ENCODE measurements at places on chromosomes 3 and 15. TPM values are rescaled to one million over a fixed set of nuclear protein-coding genes. Genes with fewer than 3 reads are reported as not detected.

DNA sequence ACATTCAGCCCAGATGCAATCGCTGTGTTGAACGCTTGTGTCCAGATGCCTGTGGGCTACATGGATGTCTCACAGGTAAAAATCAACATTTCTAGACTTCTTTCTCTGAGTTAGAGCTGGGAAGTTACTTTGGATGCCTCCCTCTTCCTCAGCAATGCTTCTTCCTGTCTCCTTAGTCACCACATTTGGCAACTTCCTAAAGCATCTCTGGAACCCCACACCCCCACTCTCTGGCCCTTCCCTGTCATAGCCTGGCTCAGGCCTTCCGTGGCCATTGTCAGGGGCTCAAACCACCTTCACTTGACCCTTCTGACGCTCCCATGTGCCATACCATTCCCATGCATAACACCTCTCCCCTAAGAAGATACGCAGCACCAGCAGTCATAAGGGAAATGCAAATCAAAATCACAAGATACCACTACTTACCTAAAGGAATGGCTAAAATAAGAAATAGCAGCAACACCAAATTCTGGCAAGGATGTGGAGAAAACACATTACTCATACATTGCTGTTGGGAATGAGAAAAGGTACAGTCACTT is 21.6 kb upstream of the RGMA start:
- peaks cover 34% of the 10 kb centered on the region for H3K27me3 ChIP-seq
- no peak overlapping the region for H3K4me3 ChIP-seq
- H3K4me1 ChIP-seq, result no peaks in the 10 kb centered on the region
- DNase-seq, result no peak

- H3K4me1 ChIP-seq, result peaks cover 36% of the 10 kb centered on the region
- no peak for DNase-seq
- H3K4me3 ChIP-seq, result peak overlapping the region; percentile 86
- no peaks in the 10 kb centered on the region for H3K27me3 ChIP-seq
- peak overlapping the region; percentile 46 for H3K27ac ChIP-seq
These were observed 642 bp downstream of the COX5A start for GRCh38 chr15:74937272-74937589.

The PCNP gene
- 149 TPM for total RNA-seq

DNA sequence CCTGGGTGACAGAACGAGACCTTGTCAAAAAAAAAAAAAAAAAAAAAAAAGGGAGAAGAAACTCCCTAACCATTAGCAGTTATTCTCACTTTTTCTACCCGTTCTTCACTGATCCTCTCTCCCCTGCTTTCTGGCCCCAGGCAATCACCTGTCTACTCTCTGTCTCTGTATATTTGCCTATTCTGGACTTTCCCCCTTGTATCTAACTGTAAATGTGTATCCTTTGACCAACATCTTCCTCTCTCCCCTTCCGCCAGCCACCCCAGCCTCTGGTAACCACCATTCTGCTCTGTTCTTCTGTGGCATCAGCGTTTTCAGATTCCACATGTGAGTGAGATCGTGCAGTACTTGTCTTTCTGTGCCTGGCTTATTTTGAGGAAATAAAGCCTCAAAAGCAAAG is 6.9 kb downstream of the CYFIP1 start:
- no peak overlapping the region for H3K4me3 ChIP-seq
- DNase-seq, result no peak
- peaks cover 11% of the 10 kb centered on the region for H3K4me1 ChIP-seq
- H3K27ac ChIP-seq, result peak overlapping the region; percentile 32
- no peaks in the 10 kb centered on the region for H3K36me3 ChIP-seq

The RABL3 gene
- 29.9 TPM for total RNA-seq

DNA sequence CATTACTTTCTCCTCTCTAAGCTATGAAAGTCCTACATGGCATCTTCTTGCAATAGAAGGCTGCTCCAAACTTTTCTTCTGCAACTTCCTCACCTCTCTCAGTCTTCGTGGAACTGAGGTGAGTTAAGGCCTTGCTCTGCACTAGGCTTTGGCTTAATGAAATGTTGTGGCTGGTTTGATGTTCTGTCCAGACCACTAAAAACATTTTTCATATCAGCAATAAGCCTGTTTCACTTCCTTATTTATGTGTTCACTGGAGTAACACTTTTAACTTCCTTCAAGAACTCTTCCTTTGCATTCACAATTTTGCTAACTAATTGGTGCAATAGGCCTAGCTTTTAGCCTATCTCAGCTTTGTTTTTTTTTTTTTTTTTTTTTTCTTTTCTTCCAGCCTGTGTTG is 335.3 kb upstream of the NECTIN3 start:
- peaks cover 14% of the 10 kb centered on the region for H3K4me1 ChIP-seq
- DNase-seq, result no peak
- peaks cover 13% of the 10 kb centered on the region for H3K27me3 ChIP-seq
- H3K27ac ChIP-seq, result no peak overlapping the region

- peaks cover 52% of the 10 kb centered on the region for H3K4me1 ChIP-seq
- H3K27me3 ChIP-seq, result no peaks in the 10 kb centered on the region
- H3K36me3 ChIP-seq, result peaks cover 35% of the 10 kb centered on the region
- peak overlapping the region; percentile 92 for H3K27ac ChIP-seq
These were observed 33.5 kb downstream of the ZBTB38 start for GRCh38 chr3:141401573-141402475.

GRCh38 chr3:60160111-60160821 is 1091.0 kb downstream of the FHIT start:
- H3K27ac ChIP-seq, result no peak overlapping the region
- no peak for DNase-seq
- no peak overlapping the region for H3K4me3 ChIP-seq
- no peaks in the 10 kb centered on the region for H3K4me1 ChIP-seq

DNA sequence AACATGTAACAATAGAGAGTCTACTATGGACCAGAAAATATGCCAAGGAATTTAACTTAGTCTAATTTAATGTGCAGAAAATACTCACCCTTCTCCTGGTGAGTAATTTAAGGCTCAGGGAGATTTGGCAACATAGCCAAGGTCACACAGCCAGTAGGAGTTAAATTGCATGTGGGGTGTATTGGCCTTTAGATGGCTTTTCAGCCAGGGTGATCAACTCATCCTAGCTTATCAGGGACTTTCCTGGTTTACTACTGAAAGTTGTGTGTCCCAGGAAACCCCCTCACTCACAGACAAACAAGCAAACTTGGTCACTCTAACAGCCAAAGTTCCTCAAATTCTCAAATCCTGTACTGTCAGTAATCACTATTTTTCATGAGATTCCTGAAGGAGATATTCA is 2.6 kb upstream of the SLC9A9 start:
- no peak for DNase-seq
- peaks cover 43% of the 10 kb centered on the region for H3K4me1 ChIP-seq
- no peaks in the 10 kb centered on the region for H3K27me3 ChIP-seq
- H3K27ac ChIP-seq, result no peak overlapping the region
- H3K4me3 ChIP-seq, result no peak overlapping the region

DNA sequence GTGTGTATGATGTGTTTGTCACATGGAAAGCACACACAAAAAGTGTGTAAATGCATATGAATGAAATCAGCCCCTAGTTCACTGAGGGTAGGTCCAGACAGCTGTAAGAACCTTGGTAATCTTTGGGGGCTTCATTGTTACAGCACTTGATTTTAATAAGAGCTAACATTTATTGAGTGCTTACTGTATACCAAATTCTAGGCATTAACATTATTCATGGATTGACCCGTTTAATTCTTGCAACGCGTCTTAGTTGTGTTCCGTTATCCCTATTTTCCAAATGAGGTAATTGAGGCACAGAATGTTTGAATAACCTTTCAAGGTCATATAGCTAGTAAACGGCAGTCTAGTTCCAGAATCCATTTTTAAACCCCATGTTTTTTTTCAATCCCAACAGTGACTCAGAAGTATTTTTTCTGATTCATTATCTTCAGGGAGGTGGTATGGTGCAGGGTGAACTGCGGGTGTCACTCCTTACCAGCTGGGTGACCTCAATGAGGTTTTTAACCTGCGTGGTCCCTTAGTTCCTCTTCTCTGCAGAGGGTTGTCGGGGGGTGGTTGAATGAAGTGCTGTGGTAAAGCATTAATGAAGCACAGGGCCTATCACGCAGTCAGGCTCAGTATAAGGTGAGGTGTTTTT is 14.2 kb downstream of the RAB8B start:
- H3K4me1 ChIP-seq, result peaks cover 85% of the 10 kb centered on the region
- peak overlapping the region; percentile 73 for H3K27ac ChIP-seq
- H3K27me3 ChIP-seq, result no peaks in the 10 kb centered on the region
- DNase-seq, result no peak
- peaks cover 42% of the 10 kb centered on the region for H3K36me3 ChIP-seq
- no peak overlapping the region for H3K4me3 ChIP-seq

GRCh38 chr3:102174832-102175374 is 259.9 kb upstream of the ZPLD1 start:
- no peaks in the 10 kb centered on the region for H3K36me3 ChIP-seq
- H3K27ac ChIP-seq, result no peak overlapping the region
- no peak for DNase-seq
- H3K4me1 ChIP-seq, result peaks cover 6% of the 10 kb centered on the region
- H3K27me3 ChIP-seq, result no peaks in the 10 kb centered on the region

- no peaks in the 10 kb centered on the region for H3K27me3 ChIP-seq
- no peak overlapping the region for H3K4me3 ChIP-seq
- H3K4me1 ChIP-seq, result no peaks in the 10 kb centered on the region
- H3K27ac ChIP-seq, result no peak overlapping the region
These were observed 117.6 kb upstream of the EIF1B start for GRCh38 chr3:40191850-40192448.

The DYNC1LI1 gene
- 32.6 TPM for total RNA-seq

GRCh38 chr3:29140666-29141065 is 140.2 kb upstream of the RBMS3 start:
- H3K36me3 ChIP-seq, result no peaks in the 10 kb centered on the region
- no peak overlapping the region for H3K27ac ChIP-seq
- DNase-seq, result no peak
- no peaks in the 10 kb centered on the region for H3K4me1 ChIP-seq
- H3K4me3 ChIP-seq, result no peak overlapping the region

DNA sequence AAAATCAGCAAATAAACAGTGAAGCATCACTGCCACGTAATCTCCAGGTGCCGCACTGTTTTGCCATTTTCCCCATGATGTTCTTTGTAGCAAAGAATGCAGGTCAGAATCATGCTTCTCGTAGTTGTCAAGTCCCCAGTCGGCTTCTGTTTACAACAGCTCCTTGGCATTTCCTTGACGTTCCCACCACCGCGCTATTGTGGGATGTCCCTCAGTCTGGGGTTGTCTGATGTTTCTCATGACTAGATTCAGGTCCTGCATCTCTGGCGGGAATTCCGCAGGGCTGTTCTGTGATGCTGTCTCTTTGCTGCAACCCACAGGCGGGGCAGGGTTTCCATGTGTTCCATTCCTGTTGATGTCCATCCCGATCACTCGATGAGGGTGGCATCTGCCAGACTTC is 117.9 kb upstream of the SMAD3 start:
- no peak for DNase-seq
- no peaks in the 10 kb centered on the region for H3K36me3 ChIP-seq
- H3K27me3 ChIP-seq, result peaks cover 12% of the 10 kb centered on the region
- no peak overlapping the region for H3K27ac ChIP-seq
- peaks cover 18% of the 10 kb centered on the region for H3K4me1 ChIP-seq

- H3K4me3 ChIP-seq, result no peak overlapping the region
- no peaks in the 10 kb centered on the region for H3K4me1 ChIP-seq
- H3K36me3 ChIP-seq, result no peaks in the 10 kb centered on the region
- H3K27ac ChIP-seq, result no peak overlapping the region
These were observed 85.1 kb upstream of the MYRIP start for GRCh38 chr3:39724233-39724846.

The SKOR1 gene
- 0.64 TPM for total RNA-seq

GRCh38 chr3:172307141-172307560 is 141.1 kb downstream of the GHSR start:
- no peak overlapping the region for H3K4me3 ChIP-seq
- no peaks in the 10 kb centered on the region for H3K4me1 ChIP-seq
- H3K36me3 ChIP-seq, result peaks cover 4% of the 10 kb centered on the region
- no peak for DNase-seq
- no peak overlapping the region for H3K27ac ChIP-seq

The TPM1 gene
- total RNA-seq, result 7.8 TPM

GRCh38 chr15:66862111-66862939 is 160.3 kb downstream of the SMAD6 start:
- H3K27ac ChIP-seq, result no peak overlapping the region
- H3K27me3 ChIP-seq, result no peaks in the 10 kb centered on the region
- DNase-seq, result no peak
- H3K36me3 ChIP-seq, result no peaks in the 10 kb centered on the region
- H3K4me1 ChIP-seq, result peaks cover 51% of the 10 kb centered on the region

All from activated B cell treated with CpG ODN at 0.5 μM for 24 hours (primary cell).